Hematopoietic multipotent progenitor cell (in vitro differentiated cells): ENCODE measurements at places on chromosomes 3 and 15. TPM values are rescaled to one million over a fixed set of nuclear protein-coding genes. Genes with fewer than 3 reads are reported as not detected.

DNA sequence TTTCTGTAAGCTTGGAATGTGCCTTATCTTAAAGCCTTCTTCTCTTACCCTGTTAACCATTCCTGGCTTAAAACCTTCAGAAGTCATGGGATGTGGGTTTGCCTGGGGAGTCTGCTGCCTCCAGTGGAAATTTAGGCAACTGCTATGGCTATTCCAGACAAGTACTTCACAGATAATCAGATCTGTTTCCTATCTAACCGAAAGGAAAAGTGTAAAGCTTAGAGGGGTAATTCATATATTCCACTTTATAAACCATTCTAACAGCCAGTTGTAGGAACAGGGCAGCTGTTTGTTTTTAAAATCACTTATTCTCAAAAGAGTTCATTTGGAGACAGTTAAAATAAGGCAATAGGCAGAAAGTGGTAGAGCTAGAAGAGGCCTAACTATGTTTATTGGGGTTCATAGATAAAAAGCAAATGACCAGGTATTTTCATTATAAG is 219.9 kb downstream of the TCF12 start:
- peak; percentile 43 for DNase-seq

DNA sequence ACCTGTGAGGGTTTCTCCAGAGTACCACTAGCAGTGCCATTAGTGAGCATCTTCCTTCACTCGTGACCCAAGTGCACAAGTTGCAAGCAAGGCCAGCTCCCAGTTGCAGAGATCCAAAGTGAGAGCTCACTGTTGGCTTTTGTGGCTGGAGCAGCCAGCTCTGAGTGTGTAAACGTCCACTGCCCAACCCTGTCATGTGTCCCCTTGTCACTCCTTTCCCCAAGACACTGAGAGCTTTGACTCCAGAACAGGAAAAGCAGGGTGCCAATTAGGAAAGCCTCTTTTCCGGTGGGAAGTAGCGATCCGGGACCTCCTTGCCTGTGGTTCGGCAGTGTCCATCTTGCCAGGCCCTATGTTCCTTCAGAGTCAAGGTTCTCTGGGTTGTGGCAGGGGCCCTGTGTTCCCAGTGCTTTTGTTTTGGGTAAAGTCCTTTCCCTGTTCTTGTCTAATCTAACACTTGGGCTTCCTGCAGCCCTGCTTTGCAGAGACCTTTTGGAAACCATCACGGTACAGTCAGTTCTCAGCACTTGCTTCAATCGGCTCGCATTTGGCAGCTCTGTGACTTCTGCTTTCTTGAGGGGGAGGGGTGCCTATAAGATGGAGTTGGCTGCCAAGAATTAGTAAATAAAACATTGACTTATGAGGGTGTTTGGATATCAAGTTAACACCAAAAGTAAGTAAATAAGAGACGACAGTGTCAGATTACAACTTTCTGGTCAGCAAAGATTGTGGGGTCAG is 90.5 kb downstream of the DNASE1L3 start:
- DNase-seq, result peak; percentile 82

GRCh38 chr3:123634149-123635051 is 49.5 kb upstream of the HACD2 start:
- DNase-seq, result no peak

- DNase-seq, result no peak
Observed at GRCh38 chr3:58575971-58576652, 1.1 kb downstream of the FAM107A start.

GRCh38 chr3:127779747-127780146 is 42.6 kb downstream of the MGLL start:
- peak; percentile 71 for DNase-seq

- no peak for DNase-seq
Observed at GRCh38 chr3:178446059-178446458, 90.2 kb upstream of the KCNMB2 start.

GRCh38 chr3:14938954-14939353 is 8.4 kb upstream of the NR2C2 start:
- no peak for DNase-seq

- no peak for DNase-seq
Observed at GRCh38 chr15:87500240-87500639, 756.3 kb downstream of the NTRK3 start.

GRCh38 chr3:11610700-11611275 is 32.9 kb downstream of the VGLL4 start:
- no peak for DNase-seq

DNA sequence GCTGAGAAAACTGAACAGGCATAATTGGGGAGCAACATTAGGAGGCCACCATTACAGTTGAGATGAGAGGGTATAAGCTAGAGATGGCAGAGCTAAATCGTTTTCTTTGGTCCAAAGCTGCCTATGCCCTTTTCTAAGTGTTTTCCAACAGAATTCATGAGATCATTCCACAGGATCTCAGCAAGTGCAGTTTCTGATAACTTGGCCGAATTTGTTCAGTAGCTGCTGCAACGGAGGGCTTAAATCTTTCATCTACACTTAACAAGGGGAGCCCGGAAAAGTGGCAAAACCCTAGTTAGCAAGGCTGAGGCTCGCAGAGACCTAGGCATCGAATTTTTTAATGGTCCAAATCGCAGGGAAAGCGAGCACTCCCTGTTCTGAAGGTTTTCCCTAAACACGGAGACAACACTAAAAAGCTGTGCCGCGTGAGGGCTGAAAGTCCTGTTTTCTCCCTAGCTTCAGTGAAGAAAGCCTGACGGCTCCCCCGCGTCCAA is 531 bp upstream of the BLOC1S6 start:
- DNase-seq, result peak; percentile 18

DNA sequence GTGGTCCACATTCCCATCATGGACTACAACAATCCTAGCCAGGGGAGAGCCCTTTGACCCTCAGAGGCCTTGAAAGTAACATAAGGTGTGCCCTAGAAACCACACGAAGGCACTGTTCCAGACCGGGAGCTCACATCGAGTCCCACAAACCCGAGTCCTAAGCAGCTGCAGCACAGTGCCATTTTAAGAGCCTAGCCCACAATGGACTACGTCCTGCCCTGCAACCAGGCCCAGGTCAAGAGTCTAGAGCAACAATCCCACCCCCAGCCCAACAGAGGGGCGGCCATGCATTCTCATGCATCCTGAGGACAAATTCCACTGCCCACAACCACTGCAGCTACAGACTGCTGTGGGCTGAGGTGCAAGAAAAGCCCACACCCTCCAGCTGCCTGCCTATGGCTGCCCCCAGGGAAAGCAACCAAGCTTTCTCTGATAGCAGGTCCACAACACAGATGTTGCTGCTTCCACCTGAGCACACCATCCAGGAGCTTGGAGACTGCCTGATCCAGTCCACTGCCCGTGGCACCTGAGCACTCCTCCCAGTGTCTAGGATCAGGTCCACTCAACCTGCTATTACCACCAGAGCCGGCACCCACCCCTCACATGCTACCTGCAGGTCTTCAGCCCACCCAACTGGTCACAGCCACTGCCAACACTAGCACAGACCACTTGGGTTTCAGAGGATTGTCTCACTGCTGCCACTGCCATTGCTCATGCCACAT is 56.8 kb downstream of the IGSF11 start:
- DNase-seq, result no peak

DNA sequence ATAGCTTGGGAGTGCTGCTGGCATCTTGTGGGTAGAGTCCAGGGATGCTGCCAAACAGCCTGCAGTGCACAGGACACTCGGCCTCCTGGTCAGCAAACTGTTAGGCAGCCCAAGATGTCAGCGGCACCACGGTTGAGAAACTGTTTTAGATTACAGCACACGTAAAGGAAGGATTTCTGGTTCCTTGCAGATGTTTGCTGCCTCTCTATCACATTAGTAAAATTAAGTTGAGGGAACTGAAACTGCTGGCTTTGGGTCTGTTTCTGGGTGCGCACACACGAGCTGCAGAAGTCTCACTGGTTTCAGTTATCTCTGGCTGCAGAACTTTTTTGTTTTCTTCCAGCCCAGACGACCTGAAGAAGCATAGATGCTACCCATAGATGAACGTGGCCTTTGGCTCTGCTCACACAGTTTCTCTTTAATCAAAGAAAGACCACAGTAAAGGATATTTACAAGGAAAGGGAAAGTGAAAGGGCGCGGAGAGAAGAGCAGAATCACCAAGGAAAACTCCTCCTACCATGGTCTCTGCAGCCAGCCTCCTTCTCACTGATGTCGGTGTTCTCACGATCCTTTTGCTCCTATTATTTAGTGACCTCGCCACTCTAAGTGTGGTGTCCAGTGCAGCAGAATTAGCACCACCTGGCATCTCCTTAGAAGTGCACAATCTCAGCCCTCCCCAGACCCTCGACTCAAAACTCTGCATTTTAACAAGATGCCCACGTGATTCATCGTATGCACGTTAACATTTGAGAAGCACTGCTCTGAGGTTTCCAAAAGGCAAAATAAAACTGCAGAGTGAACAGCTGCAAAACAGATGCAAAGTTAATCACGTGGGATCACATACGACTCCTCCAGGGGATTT is 50.6 kb upstream of the AKAP13 start:
- no peak for DNase-seq

GRCh38 chr3:194640829-194641228 is 7.6 kb upstream of the TMEM44 start:
- peak; percentile 6 for DNase-seq

DNA sequence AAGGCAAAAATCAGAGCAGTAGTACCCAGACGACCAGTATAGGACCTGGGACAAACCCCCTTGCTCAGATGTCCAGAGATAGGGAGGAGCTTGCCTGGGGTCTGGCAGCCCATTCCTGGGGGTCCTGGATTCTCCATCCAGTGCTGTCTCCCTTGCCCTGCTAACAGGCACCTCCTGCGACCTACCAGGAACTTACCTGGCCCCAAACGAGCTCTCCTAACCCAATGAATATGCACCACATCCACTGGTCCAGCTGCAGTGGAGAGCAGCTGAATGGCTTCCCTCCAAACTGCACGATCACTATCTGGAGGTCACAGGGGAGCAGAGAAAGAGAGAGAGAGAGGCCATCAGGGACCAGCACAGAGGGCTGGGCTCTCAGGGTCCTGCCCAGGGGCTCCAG is 19.1 kb upstream of the SEC13 start:
- DNase-seq, result no peak

DNA sequence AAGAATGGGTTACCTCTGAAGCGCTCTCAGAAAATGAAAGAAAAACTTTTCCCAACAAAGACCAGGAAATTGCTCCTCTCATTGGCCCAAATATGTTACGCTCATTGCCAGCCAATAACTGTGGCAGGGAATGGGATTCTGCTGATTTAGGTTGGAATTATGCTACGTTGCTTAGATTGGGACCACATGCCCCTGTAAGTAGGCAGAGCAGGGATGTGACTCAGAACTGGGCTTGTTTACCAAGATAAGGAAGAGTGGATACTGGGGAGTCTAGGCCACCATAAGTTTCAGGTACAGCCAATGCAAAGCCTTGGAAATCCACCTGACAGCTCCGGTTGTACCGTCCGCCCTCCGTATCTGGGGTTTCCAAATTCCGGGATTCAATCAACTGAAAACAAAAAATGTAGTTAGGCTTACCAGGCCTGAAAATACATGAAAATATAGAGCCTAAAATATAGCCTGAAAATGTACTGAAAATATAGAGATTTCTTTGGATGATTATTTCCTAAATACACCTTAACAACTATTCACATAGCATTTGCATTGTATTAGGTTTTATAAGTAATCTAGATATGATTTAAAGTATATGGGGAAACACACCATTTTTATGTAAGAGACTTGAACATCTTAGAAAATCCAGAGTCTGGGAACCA is 1.5 kb upstream of the TCF12 start:
- no peak for DNase-seq

- peak; percentile 63 for DNase-seq
Observed at GRCh38 chr3:42846685-42847522, 28.8 kb downstream of the CYP8B1 start.

DNA sequence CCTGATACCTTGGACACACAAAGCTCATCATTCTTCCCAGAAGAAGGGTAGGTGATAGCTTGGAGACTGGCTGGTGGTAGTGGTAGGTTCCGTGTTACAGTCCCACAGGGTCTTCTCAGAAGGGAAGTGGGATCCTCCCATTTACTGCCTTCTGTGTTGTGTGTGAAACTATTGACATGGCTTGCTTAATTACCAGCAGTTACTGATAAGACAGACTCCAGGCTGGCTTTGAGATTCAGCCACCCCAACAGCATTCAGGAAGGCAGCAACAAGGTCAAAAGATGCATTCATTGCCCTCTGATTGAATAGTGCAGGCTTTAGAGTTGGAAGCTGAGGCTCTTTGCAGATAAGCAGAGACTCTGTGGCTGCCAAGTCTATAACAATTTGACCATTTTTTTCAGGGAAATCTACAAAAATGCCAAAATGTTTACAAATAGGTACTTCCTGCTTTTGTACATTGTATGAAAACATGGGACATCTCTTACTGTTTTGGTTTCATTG is 7.7 kb downstream of the ARNT2 start:
- no peak for DNase-seq

DNA sequence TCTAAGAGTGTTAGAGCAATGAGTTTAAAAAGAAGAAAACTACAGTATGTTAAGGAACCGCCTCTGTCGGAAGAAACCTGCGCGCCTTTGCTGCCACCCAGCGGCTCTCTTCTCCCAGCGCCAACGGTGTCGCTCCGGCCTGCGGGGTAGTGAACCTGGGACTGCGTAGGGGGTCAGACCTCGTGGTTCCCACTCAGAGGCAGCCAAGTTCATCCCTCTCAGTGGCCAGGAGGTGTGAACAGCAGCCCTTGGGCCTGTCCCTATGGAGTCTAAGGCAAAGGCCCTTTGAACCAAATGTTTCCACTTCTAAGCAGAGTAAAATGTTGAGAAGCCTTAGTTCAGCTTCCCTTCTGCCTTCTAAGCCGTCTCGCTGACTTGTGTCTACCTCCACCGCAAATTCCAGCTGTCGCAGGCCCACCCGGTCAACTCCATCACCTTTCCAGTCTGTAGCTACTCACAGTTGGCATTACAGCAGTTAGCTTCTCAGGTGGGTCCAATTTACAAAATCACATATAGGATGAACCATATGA is 980 bp upstream of the RAB27A start:
- DNase-seq, result peak; percentile 69

GRCh38 chr3:159902546-159903314 is 85.9 kb upstream of the IL12A start:
- DNase-seq, result no peak

- no peak for DNase-seq
Observed at GRCh38 chr15:76310475-76311099, 682 bp downstream of the ETFA start.

- DNase-seq, result no peak
Observed at GRCh38 chr3:26962492-26963360, 340.2 kb downstream of the LRRC3B start.

DNA sequence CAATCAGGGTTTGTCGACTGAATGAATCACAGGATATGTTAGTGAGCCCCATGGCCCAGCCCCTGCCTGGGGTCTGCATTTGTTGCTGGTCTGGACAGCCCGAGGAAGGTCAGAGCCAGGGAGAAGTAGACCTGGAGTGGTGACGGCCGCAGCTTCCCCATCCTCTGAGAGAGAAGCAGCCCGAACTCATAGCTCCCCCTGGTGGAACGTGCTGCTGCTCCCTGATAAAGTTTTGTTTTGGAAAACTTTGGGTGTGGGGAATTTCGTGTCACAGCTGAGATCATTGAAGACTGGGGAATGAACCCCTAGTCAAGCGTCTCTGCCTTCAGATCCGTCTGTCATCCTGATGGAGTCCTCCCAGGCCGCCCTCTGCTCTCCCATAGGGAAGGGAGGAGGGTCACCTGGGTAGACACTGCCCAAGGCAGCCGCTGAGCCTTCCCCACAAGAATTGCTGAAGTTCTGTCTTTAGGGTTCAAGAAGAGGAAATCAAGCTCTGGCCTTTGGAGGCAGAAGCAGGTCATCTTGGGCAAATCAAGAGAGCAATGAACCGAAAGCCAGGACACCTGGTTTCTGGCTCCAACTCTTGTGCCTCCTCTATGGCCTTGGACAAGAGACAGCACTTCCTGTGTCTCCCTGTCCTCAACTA is 60.5 kb downstream of the GLDN start:
- DNase-seq, result no peak

The TRIM42 gene
- total RNA-seq, result not detected

The NR2E3 gene
- total RNA-seq, result not detected

The RMDN3 gene
- 18.9 TPM for total RNA-seq

The BMF gene
- total RNA-seq, result 25.3 TPM

The MYO5C gene
- total RNA-seq, result 41.2 TPM

The KCNH8 gene
- total RNA-seq, result 0.54 TPM
